ENCODE measurements at places on chromosomes 5 and 9.

- no peak for DNase-seq
Measured at GRCh38 chr5:144958002-144958401, 787.3 kb downstream of the KCTD16 start.

DNA sequence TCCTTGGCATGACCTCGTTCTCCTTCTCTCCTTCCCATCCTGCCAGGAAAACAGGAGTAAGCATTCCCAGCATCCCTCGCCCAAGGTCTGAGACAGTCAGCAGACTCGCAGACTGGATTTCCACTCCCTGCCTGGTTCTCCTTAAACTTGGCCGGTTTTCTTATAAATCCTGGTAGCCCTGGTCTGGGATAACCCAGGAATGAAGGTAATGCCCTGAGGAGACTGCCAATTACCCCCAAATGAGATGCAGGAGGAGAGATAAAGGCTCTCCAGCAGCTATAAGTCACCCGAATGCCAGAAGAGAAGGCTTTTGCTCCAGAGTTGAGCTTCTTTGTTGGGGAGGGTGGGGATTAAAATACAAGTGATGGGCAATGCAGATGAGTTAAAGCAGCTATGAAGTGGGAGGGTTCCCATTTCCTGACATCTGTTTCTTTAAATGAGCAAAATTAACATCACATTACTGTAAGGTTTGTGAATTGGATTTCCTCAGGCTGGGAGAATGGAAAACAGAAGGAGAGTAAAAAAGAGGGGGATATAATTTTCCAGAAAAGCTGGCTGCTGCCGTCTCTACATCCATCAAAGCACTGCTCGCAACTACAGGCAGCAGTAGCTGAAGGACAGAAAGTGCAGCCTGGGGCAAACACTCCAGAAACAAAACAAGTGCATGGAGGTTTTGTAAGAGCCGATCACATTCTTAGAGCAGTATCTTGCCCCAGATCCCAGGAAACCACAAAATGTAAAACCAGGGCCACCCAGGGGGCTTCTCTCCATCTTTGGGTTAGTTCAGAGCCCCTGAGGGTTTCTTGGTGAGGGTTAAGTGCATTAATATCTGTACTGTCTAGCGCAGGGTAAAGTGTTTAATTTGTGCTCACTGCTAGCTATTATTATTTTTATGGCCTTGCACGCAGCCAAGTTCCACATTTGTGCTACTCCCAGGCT is 177.6 kb upstream of the PANK3 start:
- DNase-seq, result no peak

GRCh38 chr5:75169516-75169915 is 67.2 kb downstream of the ANKRD31 start:
- no peak for DNase-seq

GRCh38 chr9:34652602-34653000 is 616 bp downstream of the IL11RA start:
- no peak for DNase-seq

GRCh38 chr5:74639807-74640449 is 600 bp downstream of the ENC1 start:
- no peak for DNase-seq
